ENCODE measurements at places on chromosomes 1 and 21. TPM values are rescaled to one million over a fixed set of nuclear protein-coding genes. Genes with fewer than 3 reads are reported as not detected.

Gene CACNA1S
- 0.07 TPM for total RNA-seq

Gene PWP2
- 30.6 TPM for total RNA-seq

Gene CLDN19
- 2.9 TPM for total RNA-seq

Gene GNAI3
- total RNA-seq = 6.4 TPM

Gene CCDC27
- total RNA-seq = not detected

Measured in Caco-2 (cell line).